ENCODE measurements at places on chromosomes 3 and 15.

GRCh38 chr15:57281321-57281720 is 95.0 kb upstream of the CGNL1 start:
- no peak for DNase-seq

- DNase-seq, result no peak
Observed at GRCh38 chr3:29971895-29972294, 634.5 kb upstream of the TGFBR2 start.

DNA sequence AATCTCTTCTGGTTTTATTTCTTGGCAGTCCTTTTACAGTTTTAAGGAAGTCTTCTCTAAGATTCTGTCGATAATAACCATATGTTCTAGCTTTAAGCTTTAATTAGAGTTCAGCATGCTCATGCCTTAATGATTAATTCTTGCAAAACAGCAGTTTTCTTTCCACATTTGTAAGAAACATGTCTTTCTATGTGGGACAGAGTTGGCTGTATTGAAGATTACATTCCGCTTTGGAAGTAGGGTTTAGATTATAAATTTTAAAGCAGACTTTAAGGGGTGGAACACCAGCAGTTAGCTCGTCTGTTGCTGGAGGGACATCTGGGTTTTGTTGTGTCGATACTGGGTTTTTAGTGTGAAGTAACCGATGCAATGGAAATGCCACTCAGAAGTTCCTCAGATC is 35.3 kb downstream of the SQOR start:
- DNase-seq, result no peak

DNA sequence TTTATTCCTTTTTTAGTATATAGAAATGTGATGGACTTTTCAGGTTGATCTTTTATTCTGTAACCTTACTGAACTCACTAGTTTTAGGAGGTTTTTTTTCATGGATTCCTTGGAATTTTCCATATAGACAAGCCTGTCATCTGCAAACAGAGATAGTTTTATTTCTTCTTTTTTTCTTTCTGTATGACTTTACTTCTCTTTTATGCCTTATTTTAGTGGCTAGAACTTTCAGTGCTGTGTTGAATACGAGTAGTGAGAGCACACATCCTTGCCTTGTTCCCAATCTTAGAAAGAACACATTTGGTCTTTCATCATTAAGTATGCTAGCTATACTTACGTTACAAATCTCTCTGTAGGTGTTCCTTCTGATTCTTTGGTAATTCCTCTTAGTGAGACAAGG is 336.5 kb downstream of the PTPRG start:
- DNase-seq, result no peak

DNA sequence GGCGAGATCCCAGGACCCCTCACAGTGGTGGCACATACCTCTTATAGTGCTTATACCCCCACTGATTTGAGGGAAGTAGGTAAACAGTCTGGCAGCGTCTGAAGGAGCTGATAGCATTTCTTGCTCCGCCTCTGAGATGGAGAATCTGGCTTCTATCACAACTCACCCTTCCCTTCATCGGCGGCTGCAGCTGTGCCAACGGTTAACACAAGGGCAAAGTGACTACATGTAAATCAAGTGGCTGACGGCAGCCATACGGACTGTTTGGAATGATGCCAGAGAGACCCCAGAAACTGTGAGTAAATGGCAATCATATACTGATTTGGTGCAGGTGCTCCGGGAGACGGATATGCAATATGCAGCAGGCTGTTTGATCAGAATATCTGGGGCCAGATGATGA is 66.8 kb upstream of the UNC13C start:
- DNase-seq, result no peak

DNA sequence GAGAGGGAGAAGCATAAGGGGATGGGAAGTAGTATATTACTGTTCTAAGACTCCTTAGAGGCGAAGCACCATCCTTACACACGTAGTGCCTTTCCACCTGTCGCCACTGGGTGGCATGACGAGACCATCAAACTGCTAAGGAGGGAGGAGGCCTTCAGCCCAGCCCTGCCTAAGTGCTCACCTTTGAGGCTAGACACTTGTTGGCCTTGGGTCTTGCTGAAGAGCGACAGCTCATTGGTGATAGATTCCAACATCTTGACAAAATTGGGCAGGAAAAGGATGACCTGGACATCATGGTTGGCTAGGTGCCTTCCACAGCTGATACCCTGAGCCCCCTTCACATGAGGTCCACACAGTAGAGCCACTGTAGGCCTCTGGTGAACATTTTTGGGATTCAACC is 19.6 kb downstream of the CLK3 start:
- peak; percentile 50 for DNase-seq

GRCh38 chr3:162143180-162143579 is 646.6 kb downstream of the OTOL1 start:
- no peak for DNase-seq

GRCh38 chr15:86857701-86858100 is 778.0 kb downstream of the AGBL1 start:
- DNase-seq, result no peak

- DNase-seq, result no peak
Observed at GRCh38 chr15:70974004-70974832, 81.6 kb downstream of the LRRC49 start.

DNA sequence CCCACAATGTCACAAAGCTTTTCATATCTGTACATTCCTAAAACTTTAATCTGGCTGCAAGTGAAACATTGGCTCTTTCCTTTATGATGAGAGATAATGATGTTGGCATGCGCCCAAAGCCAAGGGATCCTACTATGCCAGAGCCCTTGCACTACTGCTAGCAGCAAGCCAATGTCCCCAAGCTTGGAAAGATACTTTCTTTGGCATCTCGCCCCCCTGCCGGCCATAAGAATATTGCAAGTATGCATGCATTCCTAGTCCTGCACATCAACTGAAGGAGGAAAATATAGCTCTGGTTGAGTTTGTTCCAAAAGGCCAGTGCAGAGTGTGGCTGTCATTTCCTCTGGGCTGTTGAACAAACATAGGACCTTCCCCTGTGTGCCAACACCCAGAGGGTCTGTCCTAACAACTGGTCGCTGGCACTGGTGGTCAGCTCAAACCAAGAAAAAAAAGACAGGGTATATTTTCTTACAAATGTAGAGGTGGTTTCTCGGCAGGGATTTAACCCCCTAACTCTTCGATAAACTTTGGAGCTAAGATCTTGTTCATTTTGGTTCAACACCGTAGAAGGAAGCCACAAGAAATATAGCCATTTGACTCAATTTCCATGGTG is 120.9 kb upstream of the ZBED2 start:
- DNase-seq, result no peak

- DNase-seq, result no peak
Observed at GRCh38 chr15:66859688-66860253, 157.7 kb downstream of the SMAD6 start.

DNA sequence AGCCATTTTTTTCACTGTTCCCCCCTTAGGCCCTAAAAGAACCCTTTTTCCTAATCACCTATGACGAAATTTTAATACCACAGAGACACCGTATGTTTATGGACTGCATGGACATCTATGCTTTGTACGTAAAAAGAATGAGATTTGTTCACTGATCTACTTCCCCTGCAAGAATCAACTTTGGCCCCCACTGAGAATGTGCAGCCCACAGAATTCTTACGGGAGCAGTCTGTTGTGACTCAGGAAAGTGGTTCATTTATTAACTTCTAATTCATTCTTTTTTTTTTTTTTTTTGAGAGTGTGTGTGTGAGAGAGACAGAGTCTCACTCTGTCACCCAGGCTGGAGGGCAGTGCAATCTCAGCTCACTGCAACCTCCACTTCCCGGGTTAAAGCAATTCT is 17.6 kb downstream of the EIF4E3 start:
- DNase-seq, result no peak

- DNase-seq, result no peak
Observed at GRCh38 chr15:32991619-32992111, 202.8 kb downstream of the FMN1 start.

DNA sequence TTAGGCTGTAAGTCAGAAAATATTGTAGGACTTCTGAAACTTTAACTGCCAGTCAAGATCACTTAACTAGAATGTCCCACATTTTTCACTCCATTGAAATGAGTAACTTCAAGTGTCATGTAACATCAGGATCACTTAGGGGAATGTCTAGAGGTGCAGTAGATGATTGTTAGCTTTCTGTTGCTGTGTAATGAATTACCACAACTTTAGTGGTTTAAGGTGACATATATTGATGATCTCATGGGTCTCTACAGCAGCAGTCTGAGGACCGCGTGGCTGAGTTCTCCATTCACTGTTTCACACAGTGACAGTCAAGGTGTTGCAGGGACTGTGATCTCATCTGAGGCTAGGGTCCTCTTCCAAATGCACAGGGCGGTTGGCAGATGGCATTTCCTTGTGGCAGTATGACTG is 82.7 kb downstream of the SLC25A26 start:
- no peak for DNase-seq

GRCh38 chr3:97960993-97961766 is 11.1 kb downstream of the RIOX2 start:
- DNase-seq, result no peak

GRCh38 chr3:188819939-188820338 is 351.8 kb upstream of the TPRG1 start:
- DNase-seq, result no peak

Measured in stimulated activated CD8-positive, alpha-beta memory T cell treated with anti-CD3 and anti-CD28 coated beads, Interleukin-4, amount 100 ng/mL, for 24 hours (primary cell).